ENCODE measurements at places on chromosomes 11 and 22.

- no peak for DNase-seq
These were observed 33.9 kb upstream of the EIF3M start for GRCh38 chr11:32549611-32550187.

- no peak for DNase-seq
These were observed 39.4 kb upstream of the RTL6 start for GRCh38 chr22:44537467-44537866.

- no peak for DNase-seq
These were observed 51.0 kb downstream of the PPFIBP2 start for GRCh38 chr11:7564803-7565202.

- DNase-seq, result peak; percentile 11
These were observed 842.8 kb upstream of the CNTN5 start for GRCh38 chr11:98177925-98178324.

GRCh38 chr11:8252388-8252787 is 11.3 kb downstream of the LMO1 start:
- peak; percentile 44 for DNase-seq

- DNase-seq, result no peak
These were observed 4.9 kb downstream of the APOL3 start for GRCh38 chr22:36155702-36156101.

DNA sequence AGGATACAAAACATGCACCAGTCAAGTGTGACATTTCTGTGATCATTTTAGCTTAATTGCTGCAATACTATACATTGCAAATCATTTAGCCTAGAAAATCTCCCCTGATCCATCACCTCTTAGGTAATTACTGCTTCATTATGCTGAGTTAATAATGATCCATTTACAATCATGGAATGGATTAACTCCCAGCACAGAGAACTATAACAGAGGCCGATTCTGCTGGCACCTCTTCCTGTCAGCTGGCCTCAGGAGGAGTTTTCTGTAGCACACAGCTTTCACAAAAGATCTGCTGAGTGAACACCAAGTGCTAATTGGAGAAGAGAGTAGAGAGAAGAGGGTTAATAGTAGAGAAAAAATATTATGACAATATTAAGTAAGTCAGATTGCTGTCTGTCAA is 591.8 kb upstream of the KIRREL3 start:
- no peak for DNase-seq

DNA sequence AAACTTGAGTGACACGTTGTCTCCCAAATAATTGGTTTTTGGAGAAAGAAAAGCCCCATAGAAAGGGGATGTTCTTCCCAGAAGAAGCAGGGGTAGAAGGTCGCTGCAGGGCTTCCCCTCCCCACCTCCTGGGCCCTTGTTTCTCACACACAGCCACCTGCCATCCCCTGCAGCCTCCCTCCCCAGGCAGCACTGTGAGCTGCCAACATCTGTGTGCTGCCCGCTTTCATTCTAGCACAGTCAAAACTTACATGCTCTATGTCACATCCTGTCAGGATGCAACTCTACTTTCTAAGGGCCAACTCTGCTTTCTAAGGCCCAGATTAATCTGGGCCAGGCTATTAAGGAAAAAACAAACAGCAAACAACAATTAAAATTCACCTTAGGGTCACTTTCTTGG is 309.4 kb upstream of the ZC3H12C start:
- no peak for DNase-seq

DNA sequence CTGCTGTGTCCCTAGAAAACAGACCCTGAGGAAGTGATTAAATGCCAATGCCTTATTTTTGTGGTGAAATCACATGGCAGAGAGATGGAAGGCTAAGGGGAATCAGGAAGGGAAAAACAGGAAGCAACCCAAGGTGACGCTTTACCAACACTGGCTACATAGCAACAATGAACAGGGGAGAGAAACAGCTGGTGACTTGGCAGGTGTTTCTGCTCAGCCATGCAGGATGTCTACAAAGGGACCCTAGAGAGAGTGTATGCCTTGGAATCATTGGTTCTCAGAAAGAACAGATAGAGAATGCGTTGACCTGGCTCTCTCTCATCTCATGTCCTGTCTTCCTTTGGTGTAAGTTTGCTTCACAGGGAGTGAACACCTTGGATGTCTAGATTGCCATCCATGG is 911.9 kb downstream of the OPCML start:
- DNase-seq, result no peak

DNA sequence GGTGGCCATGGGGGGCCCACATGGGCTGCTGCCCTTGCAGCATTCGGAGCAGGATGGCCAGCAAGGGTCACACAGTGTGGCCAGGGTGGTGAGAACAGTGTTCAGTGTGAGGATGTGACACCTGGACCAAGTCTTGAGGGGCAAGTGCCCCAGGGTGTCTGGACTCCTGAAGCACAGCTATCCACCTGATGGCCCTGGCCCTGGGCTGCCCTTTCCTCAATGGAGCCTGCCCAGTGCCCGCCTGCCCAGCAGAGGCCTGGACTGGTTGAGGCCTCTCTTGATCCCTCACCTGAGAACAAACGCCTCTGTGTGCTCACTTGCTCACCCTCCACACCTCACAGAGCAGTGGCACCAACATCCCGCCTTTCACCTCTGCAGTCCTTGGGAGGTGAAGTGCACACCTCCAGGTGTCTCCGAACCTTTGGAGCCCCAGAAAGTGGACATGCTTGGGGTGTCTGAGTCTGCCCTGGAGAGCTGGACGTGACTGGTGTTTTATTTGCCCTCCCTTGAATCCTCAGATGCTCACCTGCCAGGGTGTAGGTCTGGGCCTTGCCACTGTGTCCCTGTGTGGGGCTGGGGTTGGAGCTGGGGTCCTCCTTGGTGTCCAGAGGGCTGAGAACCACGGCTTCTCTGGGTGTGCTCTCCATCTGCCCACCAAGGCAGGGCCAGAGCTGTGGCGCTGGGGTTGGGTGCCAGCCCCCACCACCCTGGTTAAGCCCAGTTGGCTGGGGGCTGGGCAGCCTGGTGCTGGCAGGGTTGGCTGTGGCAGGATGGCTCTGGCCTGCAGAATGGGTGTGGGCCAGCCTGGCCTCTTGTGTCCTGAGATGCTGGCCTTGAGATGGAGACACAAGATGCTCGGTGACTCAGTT is 3.8 kb upstream of the MUC2 start:
- DNase-seq, result no peak

DNA sequence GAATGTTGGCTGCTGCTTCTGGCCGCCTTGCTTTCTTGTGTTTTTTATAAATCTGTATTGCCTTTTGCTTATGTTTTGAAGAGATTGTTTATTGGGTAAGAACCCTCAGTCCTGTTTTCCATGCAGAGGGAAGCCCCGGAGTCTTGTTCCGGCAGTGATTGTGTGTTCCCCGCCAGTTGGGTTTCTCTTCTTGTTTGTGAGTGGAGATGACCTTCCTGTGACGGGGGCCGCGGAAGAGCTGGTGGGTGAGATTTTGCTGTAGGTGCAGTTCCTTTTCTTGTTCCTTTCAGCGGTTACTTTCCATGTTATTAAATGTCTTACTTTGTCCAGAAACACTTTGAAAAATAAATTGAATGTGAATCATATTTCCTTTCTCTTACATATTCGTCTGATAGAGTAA is 8.3 kb downstream of the TBC1D22A start:
- DNase-seq, result no peak

DNA sequence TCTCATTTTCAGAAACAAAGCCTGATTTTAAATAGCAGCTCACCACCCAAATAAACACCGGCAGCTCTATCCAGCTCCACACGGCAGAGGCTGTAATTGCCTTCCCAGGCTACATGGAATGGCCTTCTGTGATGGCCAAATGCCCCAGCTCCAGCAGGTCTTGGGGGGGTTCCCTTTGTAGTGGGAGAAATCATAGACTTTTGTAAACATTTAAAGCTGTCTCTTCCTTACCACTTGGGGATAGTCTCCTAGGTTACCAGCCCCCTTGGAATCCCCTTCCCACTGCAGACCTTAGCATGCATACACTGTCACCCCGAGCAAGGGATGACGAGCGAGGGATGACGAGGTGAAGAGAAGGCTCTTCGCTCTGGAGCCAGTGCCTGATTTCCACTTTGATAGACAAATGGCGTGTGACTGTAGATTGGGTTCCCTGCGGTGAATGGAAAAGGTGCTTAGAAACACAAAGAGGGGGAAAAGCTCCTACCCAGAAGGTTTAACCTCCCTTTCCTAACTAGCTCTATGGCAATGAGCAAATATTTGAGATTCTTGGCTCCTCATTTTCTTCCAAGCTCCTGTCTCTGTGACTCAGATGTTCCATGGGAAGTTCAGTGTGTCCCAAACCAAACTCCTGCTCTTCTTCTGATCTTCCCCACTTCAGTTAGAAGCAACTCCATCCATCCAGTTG is 108.0 kb upstream of the CADM1 start:
- DNase-seq, result no peak

GRCh38 chr22:38953577-38954413 is 3.6 kb upstream of the APOBEC3A start:
- peak; percentile 90 for DNase-seq

- no peak for DNase-seq
These were observed 31.3 kb upstream of the SLN start for GRCh38 chr11:107743191-107743590.

GRCh38 chr11:76859708-76860227 is 950 bp upstream of the ACER3 start:
- DNase-seq, result no peak

All from epithelial cell of esophagus (primary cell).